ENCODE measurements at places on chromosomes 1 and 21.

DNA sequence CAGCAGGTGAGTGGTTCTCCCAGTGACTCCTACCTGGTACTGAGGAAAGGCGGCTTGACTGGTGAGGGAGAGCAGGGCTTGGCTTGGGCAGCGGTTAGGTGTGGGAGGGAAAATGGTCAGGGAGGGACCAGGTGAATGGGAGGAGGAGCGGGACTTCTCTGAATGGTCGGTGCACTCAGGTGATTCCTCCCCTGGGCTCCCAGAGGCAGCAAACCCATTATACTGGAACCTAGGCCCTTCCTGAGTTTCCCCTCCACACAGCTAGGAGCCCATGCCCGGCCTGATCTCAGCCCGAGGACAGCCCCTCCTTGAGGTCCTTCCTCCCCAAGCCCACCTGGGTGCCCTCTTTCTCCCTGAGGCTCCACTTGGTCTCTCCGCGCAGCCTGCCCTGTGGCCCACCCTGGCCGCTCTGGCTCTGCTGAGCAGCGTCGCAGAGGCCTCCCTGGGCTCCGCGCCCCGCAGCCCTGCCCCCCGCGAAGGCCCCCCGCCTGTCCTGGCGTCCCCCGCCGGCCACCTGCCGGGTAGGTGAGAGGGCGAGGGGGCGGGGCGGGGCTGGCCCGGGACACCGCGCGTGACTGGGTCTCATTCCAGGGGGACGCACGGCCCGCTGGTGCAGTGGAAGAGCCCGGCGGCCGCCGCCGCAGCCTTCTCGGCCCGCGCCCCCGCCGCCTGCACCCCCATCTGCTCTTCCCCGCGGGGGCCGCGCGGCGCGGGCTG is 2.3 kb downstream of the ARTN start:
- no peak for DNase-seq

GRCh38 chr1:12229386-12229834 is 420 bp upstream of the VPS13D start:
- DNase-seq, result no peak

DNA sequence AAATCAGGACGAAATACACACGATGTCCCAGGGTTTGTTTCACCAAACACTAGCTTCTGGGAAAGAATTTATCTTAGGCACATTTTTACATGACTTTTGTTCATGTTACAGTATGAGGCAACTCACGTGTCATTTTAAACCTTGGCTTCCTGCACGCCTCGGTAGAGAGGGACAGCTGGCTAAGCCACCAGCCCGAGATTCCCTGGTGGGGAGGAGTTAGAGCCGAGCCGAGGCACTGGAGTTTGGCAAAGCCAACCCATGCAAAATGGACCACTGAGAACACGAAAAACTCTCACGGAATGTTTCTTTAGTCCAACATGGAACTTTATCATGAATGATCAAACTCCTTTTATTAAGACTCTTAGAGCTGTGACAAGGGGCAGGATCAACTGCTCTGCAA is 240.0 kb downstream of the DYRK1A start:
- no peak for DNase-seq

DNA sequence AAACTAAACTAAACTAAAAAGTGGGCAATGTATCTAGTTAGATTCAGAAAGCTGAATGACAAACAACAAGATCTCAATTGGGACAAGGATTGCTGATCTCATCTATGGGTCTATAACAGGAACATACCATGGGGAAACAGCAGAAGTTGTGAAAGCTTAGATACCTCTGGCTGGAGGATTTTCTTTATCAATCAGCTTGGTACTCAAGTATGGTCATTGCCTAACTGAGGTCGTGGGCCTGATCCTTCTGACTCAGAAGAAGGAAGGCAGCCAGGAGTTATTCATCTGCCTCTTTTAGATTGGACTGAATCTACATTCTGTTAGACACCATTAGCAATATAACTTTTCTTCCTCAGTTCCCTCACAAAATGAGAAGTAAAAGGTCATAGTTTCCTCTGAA is 39.7 kb downstream of the DNTTIP2 start:
- peak; percentile 65 for DNase-seq

DNA sequence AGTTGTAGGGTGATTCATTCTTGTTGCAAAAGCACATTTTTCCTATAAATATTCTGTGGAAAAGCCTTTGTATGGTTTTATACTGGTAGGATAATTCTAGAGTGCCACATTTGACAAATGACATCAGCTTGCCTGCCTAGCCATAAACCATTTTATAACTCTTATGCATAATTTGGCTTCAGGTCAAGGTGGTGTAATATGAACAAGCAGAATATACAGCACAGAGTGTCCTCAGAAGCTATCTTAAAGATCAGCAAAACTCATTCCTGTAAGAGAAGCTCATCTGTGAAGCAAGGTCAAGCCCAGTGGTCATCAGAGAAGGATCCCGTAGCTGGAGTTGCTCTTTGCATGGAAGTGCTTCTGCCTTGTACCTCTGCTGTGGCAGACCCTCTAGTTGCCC is 24.0 kb upstream of the C1orf21 start:
- DNase-seq, result no peak

DNA sequence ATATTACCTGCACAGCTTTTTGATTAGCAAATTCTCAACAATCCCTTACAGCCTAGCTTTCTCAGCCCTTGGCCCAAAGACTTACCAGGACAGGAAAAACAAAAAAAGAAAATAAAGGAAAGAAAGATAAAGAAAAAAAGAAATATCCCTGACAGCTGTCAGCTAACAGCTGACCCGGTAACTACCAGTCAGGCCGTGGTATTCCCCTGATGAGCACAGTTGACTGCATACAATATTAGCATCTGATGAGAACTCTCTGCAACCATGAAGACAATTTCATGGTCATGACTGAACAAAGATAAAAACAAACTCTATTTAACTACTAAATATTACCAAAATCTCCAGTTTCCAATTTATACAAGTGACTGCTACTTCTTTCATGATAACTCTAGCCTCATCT is 798.8 kb downstream of the PLA2G4A start:
- no peak for DNase-seq

DNA sequence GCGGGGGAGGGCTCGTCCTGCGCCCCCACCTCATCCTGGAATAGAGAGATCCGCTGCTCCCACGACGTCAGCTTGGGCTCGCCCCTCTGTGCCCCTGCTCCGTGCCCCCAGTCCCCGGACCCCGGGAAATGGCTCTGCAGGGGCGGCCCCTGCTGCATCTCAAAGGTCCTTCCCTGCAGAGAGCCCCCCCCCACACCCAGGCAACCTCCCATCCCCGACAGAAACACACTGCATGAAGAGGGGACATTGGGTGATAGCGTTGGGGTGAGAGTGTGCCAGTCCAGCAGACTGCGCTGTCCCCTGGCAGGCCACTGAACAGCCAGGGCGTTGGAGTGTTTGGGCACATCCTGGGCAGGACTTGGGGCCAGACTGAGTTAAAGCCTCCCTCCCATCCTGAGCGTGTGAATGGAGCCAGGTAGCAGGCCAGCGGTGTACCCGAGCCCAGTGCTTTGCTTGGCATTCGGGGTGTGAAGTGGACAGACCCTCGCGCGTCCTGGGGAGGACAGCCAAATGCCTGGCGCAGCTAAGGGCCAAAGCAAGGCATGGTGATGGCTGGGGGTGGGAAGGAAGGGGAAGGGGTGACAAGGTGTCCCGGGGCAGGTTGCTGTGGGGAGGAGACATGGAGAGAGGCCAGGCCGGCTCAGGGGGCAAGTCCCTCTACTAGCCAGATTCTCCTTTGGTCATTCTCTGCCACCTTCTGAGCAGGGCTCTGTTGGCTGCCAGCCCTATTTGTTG is 633 bp upstream of the ETNK2 start:
- no peak for DNase-seq

GRCh38 chr21:24628046-24628445 is 979.2 kb downstream of the MRPL39 start:
- no peak for DNase-seq

DNA sequence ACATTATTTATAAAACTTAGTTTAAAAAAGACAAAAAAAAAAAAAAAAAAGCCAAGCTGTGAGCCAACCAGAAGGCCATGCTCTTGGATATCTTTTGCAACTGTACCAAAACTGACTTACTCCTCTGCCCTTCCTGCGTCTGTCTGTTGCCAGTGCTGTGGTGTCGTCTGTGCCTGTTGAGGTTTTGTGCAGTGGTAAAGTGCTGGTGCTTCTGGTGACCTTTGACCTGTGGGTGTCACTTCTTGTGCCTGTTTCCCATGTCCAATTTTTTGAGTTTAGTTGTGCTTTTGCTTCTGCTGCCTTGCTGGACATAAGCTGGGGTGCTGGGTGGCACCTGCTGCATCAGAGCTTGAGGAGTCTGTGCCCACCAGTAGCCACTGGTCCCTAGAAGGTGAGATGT is 41.4 kb downstream of the RNF187 start:
- no peak for DNase-seq

DNA sequence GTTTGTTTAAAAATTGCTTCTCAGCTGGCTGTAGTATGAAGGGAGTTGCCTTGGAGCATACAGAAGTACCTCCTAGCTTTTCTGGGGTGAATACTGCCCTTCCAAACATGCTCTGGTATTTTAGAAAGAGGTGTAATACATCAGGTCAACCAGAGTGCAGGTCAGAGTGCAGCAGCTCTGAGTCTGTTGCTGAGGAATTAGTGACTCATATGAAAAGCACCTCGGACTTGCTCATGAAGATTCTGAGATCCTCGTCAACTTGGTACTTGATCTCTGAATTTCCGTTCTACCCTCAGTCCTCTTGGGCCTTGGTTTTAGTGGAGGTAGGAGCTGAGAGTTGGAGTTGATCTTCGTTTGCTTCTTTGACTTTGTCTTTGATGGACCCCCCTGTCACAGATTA is 67.3 kb downstream of the NOS1AP start:
- DNase-seq, result peak; percentile 20

DNA sequence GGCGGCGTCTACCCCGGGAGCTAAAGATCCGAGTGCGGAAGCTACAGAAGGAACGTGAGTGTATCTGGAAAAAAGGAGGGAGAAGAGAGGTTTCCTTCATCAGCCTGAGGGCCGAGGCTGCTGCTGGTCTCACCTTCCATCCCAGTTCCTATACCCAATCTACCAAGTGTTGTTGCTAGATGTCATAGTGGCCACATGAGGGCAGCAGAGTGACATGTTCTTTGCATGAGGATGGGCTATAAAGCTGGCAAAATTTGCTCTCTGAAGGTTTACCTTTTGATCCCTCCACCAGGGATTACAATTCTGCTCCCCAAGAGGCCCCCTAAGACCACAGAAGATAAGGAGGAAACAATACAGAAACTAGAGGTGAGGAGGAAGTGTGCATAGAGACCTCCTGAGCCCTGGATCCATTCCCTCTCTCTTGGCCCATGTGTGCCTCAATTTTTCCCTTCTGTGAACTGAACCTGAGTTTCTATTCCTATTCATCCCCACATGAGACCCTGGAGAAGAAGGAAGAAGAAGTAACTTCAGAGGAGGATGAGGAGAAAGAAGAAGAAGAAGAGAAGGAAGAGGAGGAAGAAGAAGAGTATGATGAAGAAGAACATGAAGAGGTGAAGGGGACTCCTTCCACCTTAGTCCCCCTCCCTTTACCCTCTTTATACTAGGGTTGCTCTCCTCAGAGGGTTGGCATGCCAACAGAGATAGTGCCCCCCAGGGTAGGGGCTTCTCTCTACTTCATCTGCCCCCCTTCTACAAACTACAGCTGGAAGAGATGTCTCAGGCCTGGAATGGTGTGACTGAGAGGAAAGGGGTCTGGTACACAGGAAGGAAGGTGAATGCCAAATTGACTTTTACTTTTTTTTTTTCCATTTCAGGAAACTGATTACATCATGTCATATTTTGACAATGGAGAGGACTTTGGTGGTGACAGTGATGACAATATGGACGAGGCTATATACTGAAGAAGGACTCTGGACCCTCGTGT is 13.3 kb downstream of the POLR3GL start:
- DNase-seq, result no peak

GRCh38 chr1:68339505-68339904 is 107.2 kb upstream of the WLS start:
- no peak for DNase-seq

DNA sequence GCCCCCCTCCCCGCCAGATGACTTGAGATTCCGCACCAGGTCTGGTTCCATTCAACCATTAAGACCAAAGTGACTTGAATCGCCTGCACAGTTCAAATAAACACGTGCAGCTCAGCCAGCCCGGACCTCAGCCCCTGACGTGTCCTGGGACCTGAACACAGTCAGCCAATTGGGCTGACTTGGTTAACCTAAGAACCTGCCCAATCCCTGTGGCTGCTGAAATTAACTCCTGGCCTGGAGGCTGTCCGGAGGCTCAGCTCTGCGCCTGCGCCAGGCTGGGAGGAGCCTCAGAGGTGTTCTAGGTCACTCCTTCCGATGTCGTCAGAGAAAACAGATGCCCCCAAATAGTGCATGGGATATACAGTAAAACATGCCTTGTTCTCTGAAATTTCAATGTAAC is 73.4 kb downstream of the SCCPDH start:
- no peak for DNase-seq

DNA sequence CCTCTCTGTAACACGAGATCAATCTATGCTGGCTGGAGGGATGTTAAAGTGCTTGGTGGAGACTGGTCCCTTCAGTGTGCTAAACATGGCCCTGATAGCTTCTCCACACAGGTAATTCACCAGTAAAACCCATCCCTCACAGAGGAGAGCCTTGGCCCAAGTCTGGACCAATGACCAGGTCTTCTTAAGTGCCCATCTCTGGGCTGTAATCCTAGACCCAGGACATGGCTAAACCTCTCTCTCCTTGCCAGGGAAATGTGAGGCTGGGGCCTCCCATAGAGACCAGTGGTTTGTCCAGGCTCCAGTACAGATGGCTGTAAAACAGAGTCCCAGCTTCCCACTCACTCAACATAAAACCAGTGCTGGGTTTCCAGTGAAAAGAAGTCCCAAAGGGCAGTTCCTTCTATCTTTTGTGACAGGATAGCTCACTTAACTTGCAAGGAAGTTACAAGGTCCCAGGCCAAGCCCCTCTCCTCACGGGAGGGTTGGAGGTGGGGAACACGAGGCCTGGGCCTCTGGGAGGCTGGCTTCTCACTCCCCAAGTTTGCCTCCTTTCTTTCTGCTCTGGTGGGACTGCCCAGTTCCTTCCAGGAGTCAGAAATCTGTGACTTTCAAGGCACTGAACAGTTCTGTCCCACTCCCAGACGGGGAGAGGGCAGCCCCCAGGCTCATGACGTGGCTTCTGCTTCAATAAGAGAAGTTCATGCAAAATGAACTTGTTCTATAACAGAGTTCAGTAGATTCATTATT is 2.2 kb upstream of the KIF17 start:
- DNase-seq, result no peak

- DNase-seq, result no peak
These were observed 5.2 kb downstream of the KRTAP20-4 start for GRCh38 chr21:30625449-30626165.

- DNase-seq, result no peak
These were observed 13.6 kb downstream of the RLF start for GRCh38 chr1:40174788-40175187.

GRCh38 chr1:23979387-23979880 is 693 bp downstream of the SRSF10 start:
- DNase-seq, result no peak

GRCh38 chr1:34639701-34640100 is 115.1 kb upstream of the GJB5 start:
- no peak for DNase-seq

DNA sequence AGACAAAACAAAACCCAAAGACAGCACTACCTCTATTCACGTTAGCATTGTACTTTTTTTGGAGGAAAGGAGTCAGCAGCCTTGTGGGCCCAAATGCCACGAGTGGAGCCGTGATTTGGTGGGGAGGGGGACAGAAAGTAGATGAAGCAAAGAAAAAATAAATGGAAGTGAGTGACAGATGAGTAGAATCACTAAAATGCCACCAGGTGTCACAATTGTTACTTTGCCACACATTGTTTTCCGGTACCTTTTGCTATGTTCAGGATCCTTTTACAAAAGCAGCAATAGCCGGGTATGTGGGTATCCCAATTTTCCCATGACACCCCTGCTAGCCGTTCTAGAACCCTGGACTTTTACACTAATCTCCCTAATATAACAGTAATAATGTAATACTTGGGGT is 85.0 kb upstream of the AK4 start:
- DNase-seq, result no peak
